ENCODE measurements at places on chromosomes 4 and X.

DNA sequence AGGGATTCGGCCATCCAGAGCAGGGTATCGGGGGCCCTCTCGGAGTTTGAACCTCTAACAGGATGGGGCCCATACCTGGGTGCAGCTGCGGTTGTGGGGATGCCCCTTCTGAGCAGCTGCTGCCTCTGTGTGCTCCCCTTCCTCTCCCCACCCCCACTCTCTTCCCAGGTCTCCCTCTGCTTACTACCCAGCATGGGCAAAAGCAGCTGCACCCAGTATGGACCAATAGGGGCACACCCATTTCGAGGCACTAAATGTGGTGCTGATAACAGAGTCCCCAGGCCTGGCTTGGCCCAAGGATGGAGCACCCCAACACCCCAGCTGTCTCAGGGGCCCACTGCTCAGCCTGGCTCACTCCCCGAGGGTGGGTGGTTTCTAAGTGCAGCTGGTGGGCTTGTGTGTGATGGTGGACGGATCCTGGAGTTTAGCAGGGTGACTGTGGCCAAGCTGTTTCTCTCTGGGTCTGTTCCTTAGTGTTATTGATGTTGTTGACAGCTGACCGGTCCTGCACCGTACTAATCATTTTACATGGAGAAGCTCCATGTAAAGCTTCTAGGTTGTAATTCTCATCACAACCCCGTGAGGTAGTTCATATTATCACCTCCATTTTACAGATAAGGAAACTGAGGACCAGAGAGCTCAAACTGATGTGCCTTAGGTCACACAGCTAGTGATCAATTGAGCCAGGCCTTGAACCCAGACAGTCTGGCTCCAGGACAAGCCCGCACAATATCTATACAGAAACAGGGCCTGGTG is 13.1 kb upstream of the KIAA0232 start:
- DNase-seq: no peak

DNA sequence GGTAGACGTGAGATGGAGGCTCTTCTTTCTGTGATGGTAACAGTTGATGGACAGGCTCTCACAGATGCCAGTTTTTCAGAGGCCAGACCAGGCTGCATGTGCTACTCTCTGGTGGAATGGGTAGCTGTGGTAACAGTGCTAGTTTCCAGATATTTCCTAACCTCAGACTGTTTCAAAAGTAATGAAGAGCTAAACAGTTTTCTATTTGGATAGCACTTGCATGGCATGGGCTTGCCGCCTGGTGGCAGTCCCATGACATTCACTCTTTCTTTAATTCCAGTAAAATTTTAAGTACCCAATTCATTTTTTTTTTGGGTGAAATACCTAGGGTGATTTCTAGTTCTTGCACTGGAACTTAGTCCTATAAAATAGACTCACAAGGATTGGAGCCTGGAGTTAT is 220.2 kb upstream of the MAD2L1 start:
- peak; percentile 5 for DNase-seq

DNA sequence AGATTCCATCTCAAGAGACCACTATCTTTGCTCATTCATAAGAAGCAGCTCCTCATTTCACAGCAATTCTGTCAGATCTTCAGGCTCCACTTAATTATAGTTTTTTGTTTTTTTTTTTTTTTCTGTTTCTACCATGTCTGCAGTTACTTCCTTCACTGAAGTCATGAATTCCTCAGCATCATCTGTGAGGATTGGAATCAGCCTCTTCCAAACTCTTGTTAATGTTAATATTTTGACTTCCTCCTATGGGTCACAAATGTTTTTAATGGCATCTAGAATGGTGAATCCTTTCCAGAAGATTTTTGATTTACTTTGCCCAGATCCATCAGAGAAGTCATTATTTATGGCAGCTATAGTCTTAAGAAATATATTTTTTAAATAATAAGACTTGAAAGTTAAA is 53.1 kb downstream of the BMP2K start:
- DNase-seq: peak; percentile 32

- no peak for DNase-seq
These were observed 128.7 kb downstream of the CCNB3 start for GRCh38 chrX:50333308-50333707.

DNA sequence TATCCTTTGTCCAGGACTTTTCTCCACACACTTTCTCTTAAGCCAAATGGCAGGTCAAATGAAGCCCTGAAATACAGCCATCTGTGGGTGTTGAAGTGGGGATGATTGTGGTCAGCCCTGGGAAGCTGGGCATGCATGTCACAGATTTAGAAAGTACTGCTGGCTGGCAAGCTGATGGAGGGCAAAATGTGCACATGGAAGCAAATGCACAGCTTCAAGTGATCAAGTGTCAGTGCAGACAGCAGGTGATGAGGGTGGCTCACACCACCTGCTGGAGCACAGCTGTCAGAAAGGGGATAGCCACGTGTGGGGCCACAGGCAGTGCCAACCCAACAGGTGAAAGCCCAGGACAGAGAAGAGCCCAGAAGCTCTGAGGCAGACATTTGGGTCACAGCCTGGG is 40.3 kb upstream of the ATXN3L start:
- no peak for DNase-seq

Data from GM23248 (cell line).